ENCODE measurements at places on chromosomes 7 and 10.

DNA sequence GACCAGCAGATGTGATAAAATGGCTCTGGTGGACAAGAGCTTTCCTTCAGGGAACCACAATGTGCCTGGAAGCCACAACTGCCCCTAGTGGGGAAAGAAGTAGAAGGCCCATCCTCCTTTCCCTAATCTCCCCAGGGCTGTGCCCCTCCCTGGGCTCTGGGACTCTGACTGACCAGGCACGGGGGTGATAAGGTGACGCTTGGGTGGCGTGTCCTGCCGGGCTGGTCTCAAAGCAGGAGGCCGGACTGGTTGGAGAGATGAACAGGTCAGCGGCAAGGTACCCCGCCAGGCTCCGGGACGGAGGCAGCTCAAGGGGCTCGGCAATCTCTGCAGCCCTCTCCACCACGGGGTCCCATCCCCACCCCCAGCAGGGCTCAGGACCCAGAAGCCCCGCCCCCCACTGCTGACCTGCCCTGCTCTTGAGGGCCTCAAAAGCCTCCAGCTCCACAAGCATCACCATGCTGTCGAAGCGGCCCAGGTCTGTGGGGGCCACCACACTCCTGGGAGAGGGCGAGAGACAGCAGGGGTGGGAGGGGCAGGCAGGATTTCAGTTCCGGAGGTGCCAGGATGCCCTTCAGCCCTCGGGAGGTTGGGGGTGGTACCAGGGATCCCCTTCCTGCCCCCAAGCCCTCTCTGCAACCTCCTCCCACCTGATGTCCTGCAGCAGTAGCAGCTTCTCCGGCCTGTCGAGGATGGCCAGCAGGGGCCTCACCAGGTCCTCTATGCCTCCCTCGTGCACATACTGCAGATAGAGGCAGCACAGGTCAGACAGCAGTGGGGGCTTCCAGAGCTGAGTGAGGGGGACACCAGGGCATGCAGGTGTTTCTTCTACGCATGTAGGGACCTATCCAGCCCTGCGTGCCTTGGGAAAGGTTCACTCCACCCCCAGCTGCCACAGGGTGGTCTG lies 12.2 kb downstream of the LZTS2 start:
- no peak for DNase-seq

DNA sequence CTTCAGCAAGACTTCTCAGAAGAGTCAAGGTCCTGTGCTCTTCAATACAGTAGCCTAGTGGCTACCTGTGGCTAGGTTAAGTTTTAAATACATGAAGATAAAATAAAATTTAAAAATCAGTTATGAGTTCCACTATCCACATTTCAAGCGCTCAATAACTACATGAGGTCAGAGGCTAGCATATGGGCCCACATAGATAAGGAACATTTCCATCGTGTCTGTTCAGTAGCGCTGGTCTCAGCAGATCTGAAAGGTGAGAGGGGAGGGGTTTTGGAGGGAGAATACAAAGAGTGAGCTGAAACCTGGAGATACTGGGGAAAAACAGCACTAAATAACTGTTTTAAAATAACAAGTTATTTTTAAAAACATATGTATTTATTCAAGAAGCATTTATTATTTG lies 219.0 kb downstream of the TRIL start:
- DNase-seq: no peak

DNA sequence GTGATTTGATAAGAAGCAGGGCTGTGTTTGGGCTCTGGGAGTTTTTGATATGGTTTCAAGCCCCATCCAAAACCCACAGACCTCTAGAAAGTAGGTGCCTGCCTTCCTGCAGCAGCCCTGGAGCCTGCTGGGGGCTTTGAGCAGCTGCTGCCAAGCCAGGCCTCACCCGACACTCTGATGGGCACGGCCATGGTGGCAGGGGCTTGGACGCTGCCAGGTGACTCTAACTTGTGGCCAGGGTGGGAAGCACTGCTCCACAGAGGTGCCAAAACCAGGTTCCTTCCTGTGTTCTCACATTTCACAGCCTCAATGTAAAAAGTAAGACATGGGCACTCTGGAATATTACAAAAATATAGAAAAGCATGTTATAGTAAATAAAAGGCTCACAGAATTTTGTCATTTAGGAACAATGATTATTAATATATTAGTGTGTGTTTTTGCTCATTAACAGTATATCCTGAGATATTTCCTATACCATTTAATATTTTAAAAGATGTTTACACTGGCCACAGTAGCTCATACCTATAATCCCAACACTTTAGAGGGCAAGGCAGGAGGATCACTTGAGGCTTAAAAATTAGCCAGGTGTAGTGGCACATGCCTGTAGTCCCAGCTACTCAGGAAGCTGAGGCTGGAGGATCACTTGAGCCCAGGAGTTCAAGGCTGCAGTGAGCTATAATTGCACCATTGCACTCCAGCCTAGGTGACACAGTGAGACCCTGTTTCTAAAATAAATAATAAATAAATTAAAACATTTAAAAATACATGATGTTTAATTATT lies 95.1 kb downstream of the EGFR start:
- DNase-seq: no peak

DNA sequence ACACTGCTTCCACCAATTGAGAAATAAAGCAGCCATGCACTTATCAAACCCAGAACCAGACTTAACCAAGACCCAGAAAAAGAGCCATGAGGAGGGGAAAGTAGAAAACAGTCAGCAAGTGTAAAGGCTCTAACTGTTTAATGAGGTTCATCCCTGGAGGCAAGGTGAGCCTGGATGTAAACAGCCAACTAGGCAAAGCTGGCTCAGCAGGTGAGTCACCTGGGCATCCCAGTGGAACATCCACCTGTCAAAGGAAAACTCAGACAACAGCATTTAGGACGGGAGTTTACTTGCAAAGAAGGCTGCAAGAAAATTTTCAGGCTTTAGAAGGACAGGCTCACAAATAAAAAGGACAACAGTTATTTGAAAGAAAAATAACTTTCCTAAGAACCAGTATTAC lies 153.0 kb downstream of the SNX13 start:
- DNase-seq: no peak

DNA sequence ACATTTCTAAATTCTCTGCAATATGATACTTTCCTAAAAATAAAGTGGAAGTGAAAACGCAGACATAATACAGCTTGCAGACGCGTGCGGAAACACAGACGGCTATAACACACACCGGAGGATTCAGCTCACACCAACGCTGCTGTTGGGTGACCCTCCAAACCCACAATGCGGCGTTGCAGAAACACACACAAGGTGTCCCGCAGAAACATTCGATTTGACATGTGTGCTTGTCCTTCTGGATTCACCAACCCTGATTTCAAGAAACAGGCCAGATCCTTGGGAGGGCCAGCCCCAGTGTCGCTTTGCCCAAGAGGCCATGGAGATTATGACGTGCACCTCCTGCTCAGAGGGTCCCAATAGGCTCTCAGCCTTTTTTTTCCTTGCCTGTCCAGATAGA lies 136.7 kb upstream of the TCERG1L start:
- DNase-seq: no peak

- DNase-seq: no peak
Measured at GRCh38 chr10:93150990-93151547, 77.4 kb downstream of the CYP26A1 start.

- no peak for DNase-seq
Measured at GRCh38 chr7:89223900-89224395, 428.4 kb upstream of the TEX47 start.

- peak; percentile 66 for DNase-seq
Measured at GRCh38 chr10:69089638-69090599, 2.0 kb downstream of the SRGN start.

- DNase-seq: no peak
Measured at GRCh38 chr7:66697449-66698438, 42.8 kb upstream of the RABGEF1 start.

DNA sequence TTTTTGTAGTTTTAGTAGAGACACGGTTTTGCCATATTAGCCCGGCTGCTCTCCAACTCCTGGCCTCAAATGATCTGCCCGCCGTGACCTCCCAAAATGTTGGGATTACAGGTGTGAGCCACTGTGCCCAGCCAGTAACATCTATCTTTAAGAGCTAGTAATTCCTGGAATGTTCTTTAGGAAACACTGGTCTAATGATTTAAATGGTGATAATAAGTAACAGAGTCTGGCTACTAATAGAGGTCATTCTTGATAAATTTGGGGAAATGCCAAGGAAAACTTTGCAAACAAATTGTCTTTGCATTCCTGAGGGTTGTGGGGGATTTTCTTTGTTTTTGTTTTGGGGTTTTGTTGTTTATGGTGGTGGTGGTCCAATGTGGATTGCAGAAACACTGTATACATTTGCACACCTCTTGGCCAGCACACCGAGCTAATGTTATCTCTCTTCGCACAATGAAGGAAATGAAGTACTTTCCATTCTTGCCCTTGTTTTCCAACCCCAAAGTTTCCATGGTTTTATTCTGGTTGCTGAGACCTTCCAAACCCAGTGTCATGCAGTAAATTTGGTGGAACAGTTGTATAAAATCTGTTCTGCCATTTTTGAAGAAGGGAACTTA lies 51.3 kb upstream of the WIPF3 start:
- no peak for DNase-seq

DNA sequence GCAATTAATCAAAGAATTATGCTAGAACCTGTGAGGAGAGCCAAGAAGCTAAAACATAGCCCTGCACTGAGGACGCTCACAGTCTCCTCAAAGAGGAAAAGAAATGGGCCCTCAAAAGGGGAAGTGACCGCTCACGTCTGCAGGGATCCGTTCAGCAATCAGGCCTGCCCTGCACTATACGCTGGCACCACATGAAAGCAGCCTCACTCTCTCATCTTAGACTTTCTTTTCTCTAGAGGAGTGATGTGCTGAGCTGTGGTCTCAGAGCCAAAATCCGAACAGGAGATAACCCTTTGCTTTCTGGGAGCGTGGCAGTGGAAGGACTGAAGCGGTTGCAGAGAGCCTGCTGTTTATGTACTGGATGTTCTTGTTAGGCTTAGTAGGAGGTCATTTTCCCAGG lies 6.3 kb upstream of the IL2RA start:
- DNase-seq: no peak

- no peak for DNase-seq
Measured at GRCh38 chr10:36578306-36578705, 547.1 kb upstream of the ANKRD30A start.

- no peak for DNase-seq
Measured at GRCh38 chr10:100882671-100883311, 30.0 kb upstream of the SLF2 start.

GRCh38 chr10:131799429-131799828 lies 101.4 kb upstream of the PPP2R2D start:
- no peak for DNase-seq

GRCh38 chr10:87585565-87586514 lies 73.8 kb upstream of the PAPSS2 start:
- no peak for DNase-seq

DNA sequence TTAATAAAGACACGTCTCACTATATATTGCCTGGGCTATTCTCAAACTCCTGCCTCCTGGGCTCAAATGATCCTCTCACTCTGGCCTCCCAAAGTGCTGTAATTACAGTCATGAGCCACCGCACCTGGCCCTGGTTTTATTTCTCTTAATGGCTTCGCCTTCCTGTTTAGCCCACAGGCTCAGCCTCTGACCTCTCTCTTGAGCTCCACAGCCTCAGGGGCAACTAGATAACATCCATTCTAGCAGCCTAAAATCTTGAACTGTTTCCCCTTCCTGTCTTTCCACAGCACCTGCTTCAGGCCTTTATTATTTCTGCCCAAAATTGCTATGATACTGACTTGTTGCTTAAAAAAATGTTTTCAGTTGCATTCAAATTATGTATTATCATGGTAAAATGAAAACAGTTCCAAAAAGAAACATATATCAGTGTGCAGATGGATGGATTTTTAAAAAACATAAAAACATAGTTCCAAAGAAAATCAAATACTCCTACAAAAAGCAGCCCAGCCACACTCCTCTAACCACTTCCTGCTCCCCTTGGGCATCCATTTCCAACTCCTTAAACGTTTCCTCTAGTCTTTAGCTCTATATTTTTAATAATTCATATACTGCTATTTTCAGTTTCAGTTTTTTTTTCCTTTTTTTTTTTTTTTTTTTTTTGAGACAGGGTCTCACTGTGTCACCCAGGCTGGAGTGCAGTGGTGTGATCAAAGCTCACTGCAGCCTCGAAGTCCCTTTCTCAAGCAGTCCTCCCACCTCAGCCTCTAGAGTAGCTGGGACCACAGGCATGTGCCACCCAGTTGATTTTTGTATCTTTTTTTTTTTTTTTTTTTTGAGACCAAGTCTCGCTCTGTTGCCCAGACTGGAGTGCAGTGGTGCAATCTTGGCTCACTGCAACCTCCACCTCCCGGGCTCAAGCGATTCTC lies 5.1 kb upstream of the BAZ1B start:
- no peak for DNase-seq

GRCh38 chr10:103932971-103933370 lies 15.0 kb upstream of the STN1 start:
- DNase-seq: no peak

DNA sequence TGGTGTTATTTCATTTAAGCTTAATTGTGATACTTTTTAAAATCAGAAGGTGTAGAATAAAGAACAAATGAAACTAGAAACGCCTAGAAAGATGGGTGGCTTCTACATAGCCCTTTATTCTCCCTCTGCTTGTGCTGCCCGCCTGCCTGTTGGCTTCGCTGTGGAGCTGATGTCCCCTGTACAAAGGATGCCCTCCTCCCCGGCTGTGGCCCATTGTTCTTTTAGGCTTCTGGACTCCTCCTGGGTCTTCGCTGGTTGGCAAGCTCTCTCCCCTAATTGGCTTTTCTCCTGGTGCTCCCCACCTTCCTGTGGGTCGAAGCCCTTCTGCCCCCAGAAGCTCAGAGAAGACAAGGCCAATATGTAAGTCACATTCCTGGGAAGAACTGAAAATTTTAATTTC lies 98.2 kb downstream of the FANK1 start:
- DNase-seq: no peak

- no peak for DNase-seq
Measured at GRCh38 chr10:119997429-119997828, 104.9 kb downstream of the SEC23IP start.

- no peak for DNase-seq
Measured at GRCh38 chr7:46741938-46742540, 821.0 kb upstream of the IGFBP3 start.
